ENCODE measurements at places on chromosomes 16 and 17.
A peak's percentile ranks its signal among the peaks of the same experiment; 100 is the strongest.

- peak; percentile 95 for DNase-seq
Observed at GRCh38 chr17:29180034-29180787, at the start of gene MYO18A. TSS of gene MYO18A (minus strand) at chr17:29180398. CDS start at chr17:29166940, 13,458 bp downstream.

GRCh38 chr16:30748634-30749445 is 615 bp downstream of the PHKG2 start:
- DNase-seq: peak; percentile 73

DNA sequence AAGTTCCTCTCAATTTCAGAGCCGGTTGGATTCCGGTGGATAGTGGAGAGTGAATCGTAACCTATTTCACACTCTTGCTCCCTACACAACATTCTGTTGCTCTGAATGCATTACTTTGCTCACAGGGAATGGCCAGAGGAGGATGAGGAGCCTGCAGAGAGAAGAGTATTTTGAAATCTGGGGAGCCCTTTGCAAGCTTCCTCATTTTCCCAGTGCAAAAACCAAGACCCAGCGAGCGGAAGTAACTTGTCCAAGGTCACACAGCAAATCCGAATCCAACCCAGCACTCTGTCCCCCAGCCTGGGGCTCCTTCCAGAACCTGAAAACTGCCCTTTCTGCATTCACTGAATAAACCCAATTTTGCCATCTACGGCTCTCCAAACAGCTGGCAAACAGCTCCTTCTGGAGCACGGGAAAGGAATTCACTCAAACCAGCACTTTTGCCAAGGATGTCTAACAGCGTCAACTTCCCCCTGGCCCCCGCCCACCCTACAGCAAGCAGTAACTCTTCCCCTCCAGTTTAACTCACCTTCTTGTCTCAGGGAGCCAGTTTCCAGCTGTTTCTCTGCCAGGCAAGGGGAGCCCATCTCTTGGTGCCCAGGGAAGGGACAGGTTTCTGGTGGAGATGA is 557 bp downstream of the KCNG4 start:
- no peak for DNase-seq

- DNase-seq: no peak
Observed at GRCh38 chr17:56130026-56130425, 23.2 kb upstream of the ANKFN1 start.
